Vagina (tissue), 2 donors: ENCODE measurements at places on chromosomes 1 and 21.
A peak's percentile ranks its signal among the peaks of the same experiment; 100 is the strongest.

DNA sequence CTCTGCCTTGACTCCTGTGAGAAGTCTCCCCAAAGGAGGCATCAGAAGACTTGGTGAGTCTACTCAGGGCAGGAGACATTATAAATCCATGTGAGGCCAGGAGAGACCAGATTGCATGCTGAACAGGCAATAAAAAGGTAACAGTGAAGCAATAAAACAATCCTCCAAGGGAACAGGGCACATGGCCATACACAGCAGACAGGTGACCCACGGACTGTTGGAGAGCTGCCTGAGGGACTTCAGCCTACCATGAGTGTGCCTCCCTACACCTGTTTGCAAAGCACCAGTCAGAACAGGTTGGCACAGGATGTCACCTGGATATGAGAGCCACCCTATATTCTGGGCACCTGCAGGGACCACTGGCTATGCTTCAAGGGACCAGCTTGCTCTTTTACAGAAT, 67.6 kb downstream of the MAB21L3 start:
- no peak for DNase-seq

DNA sequence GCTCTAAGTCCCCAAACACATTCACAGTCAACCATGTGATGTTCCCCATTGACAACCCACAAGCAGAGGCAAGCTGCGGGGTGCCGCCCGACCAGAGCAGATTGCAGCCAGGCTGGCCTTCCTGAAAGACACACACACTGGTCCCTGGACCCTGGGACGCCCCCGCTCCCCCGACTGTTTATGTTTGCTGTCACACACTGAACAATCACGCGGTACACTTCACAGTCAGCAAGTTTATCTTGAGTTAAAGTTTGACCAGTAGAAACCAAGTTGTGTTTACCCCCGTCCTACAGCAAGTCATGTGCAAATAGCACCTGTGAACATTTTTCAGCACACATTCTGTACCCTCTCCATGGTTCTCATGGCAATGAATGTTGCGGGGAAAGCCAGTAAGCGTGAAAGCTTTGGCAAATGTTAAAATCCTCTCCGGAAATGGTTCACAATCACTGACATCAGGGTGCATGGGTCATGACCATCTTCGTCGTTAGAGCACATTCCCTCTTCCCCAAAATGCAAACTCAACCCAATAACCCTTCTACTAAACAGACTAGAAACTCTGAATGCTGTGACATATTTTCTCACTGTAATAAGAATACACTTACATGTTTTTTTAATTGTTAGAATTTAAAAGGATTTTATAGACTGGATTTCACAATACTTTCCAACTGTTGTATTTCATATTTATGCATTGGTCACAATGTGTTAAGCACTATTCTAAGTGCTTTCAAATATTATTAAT, 33.3 kb upstream of the IRF2BP2 start:
- DNase-seq, result no peak

- no peak for DNase-seq
These were observed 53.8 kb downstream of the MACF1 start for GRCh38 chr1:39258146-39258924.

GRCh38 chr1:171292799-171293198, 21.2 kb upstream of the FMO4 start:
- no peak for DNase-seq

DNA sequence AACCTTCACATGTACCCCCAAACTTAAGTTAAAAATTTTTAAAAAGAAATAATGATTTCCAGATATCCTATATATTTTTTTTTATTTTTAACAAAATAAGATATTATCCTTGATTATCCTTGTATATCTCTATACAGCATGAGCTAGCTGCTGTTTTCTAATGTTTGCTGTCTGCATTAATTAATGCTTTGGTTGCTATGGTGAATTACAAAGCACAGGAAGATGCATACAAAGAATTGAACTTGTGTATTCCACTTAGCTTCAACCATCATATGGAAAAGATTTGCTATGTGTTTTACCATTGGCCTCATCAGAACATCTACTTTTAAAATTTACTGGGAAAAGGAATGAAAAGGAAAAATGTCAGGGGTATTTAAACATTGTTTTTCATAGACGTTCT, 35.4 kb downstream of the VPS45 start:
- DNase-seq, result no peak

GRCh38 chr1:221487781-221488524, 253.9 kb downstream of the DUSP10 start:
- DNase-seq, result no peak

GRCh38 chr1:220527908-220528678, at the start of gene MARK1:
Gene MARK1 (plus strand): TSS chr1:220528136. CDS start chr1:220528823, 687 bp downstream.
- no peak for DNase-seq

DNA sequence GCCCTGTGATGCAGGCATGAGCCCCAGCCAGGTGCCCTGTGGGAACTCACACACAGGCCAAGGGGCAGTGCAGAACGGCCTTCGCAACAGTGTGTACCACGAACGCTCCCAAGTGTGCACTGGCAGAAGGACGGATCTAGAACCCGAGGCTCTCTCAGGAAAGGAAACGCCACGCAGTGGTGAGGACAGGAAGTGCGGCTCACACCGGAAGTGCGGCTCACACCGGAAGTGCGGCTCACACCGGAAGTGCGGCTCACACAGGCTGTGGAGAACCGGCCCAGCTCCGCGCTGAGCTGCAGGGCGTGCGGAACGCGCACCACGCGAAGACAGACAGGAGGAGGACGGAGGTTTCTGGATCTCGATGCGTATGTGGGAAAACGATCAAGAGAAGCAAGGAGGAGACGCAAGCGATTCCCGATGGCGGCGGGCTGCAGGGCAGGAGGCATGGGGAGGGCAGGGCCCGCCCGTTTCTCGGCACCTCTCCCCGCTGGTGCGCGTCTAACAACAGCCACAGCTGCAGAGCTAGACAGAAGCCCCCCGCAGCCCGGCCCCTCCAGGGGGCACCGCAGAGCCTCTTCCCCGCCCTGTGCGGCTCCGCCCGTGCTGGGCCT, 35.9 kb upstream of the TMEM52 start:
- DNase-seq, result no peak

DNA sequence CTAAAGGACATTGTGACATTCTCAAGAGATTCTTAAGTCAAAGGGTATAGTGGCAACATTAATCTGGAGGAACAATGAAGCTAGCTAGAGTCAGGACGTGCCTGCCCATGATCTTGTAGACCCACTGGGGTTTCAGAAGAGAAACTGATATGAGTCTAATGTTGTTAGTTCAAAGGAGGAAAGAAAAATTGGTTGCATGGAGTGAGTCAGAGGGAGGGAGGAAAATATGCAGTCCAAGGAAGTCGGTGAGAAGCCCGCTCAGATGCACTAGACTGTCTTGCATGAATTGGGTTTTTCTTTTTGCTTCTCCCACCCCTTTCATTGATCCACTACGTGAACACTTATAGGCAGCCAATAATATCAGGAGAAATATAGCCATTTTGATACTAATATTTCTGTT, 53.8 kb upstream of the SYT14 start:
- DNase-seq, result no peak

- no peak for DNase-seq
These were observed 43.3 kb downstream of the TP73 start for GRCh38 chr1:3695326-3696217.

GRCh38 chr1:99827970-99828369, 22.2 kb upstream of the AGL start:
- no peak for DNase-seq

GRCh38 chr1:119554183-119554582, 47.2 kb downstream of the HSD3B1 start:
- DNase-seq, result no peak

DNA sequence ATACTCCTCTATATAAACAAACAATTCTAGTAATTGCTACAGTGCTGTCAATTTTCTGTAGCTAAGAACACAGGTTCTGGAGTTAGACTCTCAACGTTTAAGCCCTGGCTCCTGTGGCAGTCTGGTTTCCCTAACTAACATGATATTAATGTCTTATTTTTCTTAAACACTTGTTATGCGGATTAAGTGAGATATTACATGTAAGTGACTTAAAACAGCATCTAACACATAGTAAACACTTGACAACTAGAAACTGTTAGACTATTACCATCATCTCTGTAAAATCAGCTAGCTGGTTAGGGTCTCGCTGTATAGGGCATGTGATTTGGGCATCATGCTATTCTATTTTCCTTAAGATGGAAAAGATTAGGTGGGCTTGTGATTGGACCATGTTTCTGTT, 2.3 kb downstream of the VANGL1 start:
- no peak for DNase-seq

DNA sequence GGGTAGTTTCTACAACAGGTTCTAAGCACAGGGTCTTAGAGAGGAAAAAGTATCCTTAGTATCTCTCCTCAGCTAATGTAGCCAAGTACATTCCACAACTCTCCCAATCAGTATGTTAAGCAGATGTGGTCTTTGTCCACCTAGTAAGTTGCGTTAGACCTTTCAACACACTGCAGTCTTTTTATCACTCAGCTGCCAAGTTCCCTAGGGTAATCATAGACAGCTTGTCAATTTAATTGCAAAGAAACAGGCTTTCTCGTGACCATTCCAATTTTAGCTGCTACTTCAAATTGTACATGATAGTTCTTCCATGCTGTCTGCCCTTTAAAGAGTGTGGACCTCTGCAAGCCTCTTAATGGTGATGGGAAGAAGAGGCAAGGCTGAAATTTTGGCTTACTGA, 211.8 kb upstream of the PKN2 start:
- DNase-seq, result no peak

- DNase-seq, result peak; percentile 82
These were observed 7.4 kb downstream of the WNT3A start for GRCh38 chr1:228013935-228014930.

GRCh38 chr1:216721062-216721461, 2.2 kb downstream of the ESRRG start:
- DNase-seq, result no peak

DNA sequence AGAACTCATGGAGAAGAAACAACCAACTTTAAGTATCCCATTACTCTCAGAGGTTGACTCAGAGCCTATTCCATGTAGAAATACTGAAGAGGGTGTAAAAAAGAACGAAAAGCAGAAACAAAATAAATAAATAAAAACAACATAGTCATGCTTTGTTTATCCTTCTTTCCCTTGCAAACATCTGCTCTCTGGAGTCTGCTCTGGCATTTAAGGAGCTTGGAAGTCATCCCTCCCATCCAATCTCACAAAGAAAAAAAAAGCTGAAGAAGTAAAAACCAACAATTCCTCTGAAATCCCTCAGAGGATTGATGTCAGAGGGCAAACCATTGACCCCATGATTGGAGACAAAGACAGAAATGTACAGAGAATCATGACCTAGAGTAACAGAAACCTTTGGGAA, 302.6 kb upstream of the GREM2 start:
- DNase-seq, result no peak
